ENCODE measurements at places on chromosomes 2 and 18. TPM values are rescaled to one million over a fixed set of nuclear protein-coding genes. Genes with fewer than 3 reads are reported as not detected.

Gene MALL
- not detected for total RNA-seq

Gene WDPCP
- 8.7 TPM for total RNA-seq

Gene RAPGEF4
- 0.73 TPM for total RNA-seq

Gene ERFE
- total RNA-seq = not detected

Gene CAVIN2
- total RNA-seq = 0.14 TPM

Gene ATP6V1B1
- total RNA-seq = not detected

- no peak overlapping the region for H3K4me3 ChIP-seq
- no peaks in the 10 kb centered on the region for H3K4me1 ChIP-seq
- no peaks in the 10 kb centered on the region for H3K27me3 ChIP-seq
- no peak overlapping the region for H3K27ac ChIP-seq
Measured at GRCh38 chr2:120374821-120375220, 28.9 kb downstream of the INHBB start.

GRCh38 chr2:46135228-46135855, 161.9 kb upstream of the EPAS1 start:
- H3K27me3 ChIP-seq = no peaks in the 10 kb centered on the region
- no peak overlapping the region for H3K4me3 ChIP-seq
- DNase-seq = no peak
- no peaks in the 10 kb centered on the region for H3K4me1 ChIP-seq
- H3K27ac ChIP-seq = no peak overlapping the region

DNA sequence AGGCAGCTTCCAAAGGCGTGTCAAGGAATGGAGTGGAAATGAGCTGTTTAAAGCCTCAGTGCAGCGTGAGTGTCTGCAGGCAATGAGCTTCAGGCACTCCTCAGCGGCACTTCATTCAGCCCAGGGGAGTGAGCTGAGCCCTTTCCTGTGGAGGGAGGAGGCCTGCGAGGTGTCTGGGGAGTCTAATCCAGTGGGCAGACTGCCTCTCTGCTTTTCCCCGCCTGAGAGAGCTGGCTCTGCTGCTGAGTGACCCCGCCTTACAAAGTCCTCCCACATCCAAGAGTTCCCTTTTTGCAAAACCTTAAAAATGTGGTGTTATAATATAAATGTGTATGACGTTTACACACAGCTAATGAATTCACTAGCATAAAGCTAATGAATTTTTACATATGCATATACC, 7.0 kb upstream of the LDLRAD4 start:
- no peak overlapping the region for H3K4me3 ChIP-seq
- no peak overlapping the region for H3K27ac ChIP-seq
- DNase-seq = no peak
- peaks cover 7% of the 10 kb centered on the region for H3K4me1 ChIP-seq

GRCh38 chr2:105773568-105773967, 28.9 kb downstream of the NCK2 start:
- DNase-seq = no peak
- no peaks in the 10 kb centered on the region for H3K27me3 ChIP-seq
- peaks cover 86% of the 10 kb centered on the region for H3K4me1 ChIP-seq
- H3K27ac ChIP-seq = no peak overlapping the region
- H3K4me3 ChIP-seq = no peak overlapping the region
- peaks cover 22% of the 10 kb centered on the region for H3K36me3 ChIP-seq

DNA sequence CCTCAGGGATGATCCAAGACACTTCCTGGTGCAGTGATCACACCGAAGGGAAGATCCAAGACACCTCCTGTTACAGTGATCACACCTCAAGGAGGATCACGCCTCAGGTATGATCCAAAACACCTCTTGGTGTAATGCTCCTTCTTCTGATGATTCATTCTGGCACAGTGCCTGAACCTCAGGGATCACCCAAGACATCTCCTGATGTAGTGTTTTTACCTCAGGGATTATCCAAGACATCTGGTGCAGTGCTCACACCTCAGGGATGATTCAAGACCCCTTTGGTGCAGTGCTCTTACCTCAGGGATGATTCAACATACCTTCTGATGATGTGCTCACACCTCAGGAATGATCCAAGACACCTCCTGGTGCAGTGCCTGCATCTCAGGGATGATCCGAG, 124.4 kb downstream of the ASB1 start:
- DNase-seq = no peak
- no peak overlapping the region for H3K27ac ChIP-seq
- H3K4me1 ChIP-seq = no peaks in the 10 kb centered on the region
- H3K27me3 ChIP-seq = no peaks in the 10 kb centered on the region

DNA sequence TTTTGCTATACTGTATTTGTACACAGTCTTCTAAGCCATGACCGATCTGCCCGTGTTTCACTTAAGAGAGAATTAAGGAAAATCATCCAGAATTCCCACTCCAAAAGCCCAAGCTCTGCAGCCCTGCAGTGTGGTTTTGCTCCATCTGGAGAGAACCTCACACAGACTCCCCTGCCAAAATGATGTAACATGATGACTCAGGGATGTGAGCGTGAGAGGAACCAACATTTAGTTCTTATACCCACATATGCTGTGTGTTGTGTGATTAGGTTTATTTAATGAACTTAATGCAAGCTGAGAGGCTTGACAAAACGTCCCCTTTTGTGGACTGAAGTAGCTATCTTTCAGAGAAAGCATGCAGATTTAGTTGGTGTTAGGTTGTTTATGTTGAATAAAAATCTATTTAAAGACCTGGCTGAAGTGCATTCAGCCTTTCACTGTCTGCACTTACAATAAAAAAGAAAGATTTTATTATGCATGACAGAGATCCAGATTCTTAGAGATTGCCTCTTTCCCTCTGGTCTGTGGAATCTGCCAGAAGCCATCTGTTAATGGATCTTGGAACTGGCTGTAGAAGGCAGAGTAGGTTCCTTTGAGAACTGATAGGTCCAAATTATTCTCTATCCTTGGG, 6.3 kb downstream of the RAB12 start:
- H3K36me3 ChIP-seq = peaks cover 4% of the 10 kb centered on the region
- peaks cover 30% of the 10 kb centered on the region for H3K4me1 ChIP-seq
- no peak for DNase-seq
- H3K4me3 ChIP-seq = no peak overlapping the region
- no peak overlapping the region for H3K27ac ChIP-seq
- no peaks in the 10 kb centered on the region for H3K27me3 ChIP-seq

GRCh38 chr2:86342488-86342887, 5.1 kb upstream of the REEP1 start:
- H3K27ac ChIP-seq = no peak overlapping the region
- no peak for DNase-seq
- peaks cover 7% of the 10 kb centered on the region for H3K4me1 ChIP-seq
- H3K36me3 ChIP-seq = no peaks in the 10 kb centered on the region

GRCh38 chr18:70331456-70332097, 42.7 kb downstream of the SOCS6 start:
- no peak overlapping the region for H3K27ac ChIP-seq
- no peaks in the 10 kb centered on the region for H3K36me3 ChIP-seq
- no peaks in the 10 kb centered on the region for H3K4me1 ChIP-seq
- no peak overlapping the region for H3K4me3 ChIP-seq
- no peak for DNase-seq

DNA sequence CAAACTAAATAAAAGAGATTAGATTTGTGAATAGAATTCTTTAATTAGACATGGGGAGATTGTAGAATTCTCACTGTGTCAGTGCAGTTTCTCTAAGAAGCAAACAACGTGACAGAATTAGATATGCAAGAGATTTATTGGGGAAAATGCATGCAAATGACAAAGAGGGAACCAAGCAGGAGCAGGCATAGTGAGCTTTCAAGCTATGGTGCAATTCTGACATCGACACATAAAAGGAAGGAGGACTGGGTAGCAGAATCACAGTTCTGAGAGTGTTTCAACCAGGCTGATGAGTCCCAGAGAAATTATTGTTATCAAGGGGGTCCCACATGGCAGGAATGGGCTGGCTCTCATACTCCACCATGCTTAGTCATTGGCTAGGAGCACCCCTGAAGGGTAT, 338.4 kb downstream of the FIGN start:
- DNase-seq = no peak
- H3K36me3 ChIP-seq = no peaks in the 10 kb centered on the region
- no peak overlapping the region for H3K27ac ChIP-seq
- no peaks in the 10 kb centered on the region for H3K4me1 ChIP-seq

GRCh38 chr2:99569386-99569785, 79.6 kb upstream of the REV1 start:
- H3K4me1 ChIP-seq = no peaks in the 10 kb centered on the region
- no peak overlapping the region for H3K4me3 ChIP-seq
- no peaks in the 10 kb centered on the region for H3K27me3 ChIP-seq
- no peak overlapping the region for H3K27ac ChIP-seq

GRCh38 chr2:166042356-166042755, 85.5 kb downstream of the SCN1A start:
- no peaks in the 10 kb centered on the region for H3K4me1 ChIP-seq
- H3K36me3 ChIP-seq = no peaks in the 10 kb centered on the region
- H3K27ac ChIP-seq = no peak overlapping the region
- no peak overlapping the region for H3K4me3 ChIP-seq
